Activated naive CD4-positive, alpha-beta T cell (primary cell): ENCODE measurements at places on chromosomes 7 and 10.

GRCh38 chr10:111109501-111110242 lies 32.8 kb downstream of the ADRA2A start:
- no peak for DNase-seq

DNA sequence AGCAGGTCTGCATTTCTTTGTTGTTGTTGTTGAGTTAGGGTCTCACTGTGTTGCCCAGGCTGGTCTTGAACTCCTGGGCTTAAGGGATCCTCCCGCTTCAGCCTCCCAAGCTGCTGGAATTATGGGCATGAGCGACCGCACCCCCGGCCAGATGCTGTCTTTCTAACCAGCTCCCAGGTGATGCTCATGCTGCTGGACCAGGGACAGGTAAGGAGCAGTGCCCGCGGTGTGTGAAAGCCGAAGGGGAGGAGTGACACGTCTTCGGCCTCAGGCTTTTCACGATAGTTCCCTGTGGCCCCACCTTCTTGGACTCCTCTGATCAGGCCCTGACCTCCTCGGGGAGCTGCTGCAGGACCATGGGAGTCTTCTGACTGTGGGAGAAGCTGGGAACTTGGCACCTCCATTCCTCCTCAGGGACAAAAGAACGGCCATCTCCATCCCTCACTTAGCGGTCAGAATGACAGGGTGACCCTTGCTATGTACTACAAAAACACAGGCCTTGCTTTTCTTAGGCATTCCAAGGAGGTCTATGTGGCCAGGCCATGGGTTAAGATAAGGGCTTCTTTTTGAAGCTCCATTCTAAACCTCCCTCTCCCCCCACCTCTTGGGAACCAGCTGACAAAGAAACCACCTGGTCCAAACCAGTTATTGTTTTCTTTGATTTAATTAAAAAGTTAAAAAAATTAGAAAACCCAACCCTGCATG lies 5.5 kb downstream of the SFRP5 start:
- DNase-seq = no peak

- DNase-seq = no peak
Measured at GRCh38 chr10:21083861-21084260, 186.8 kb upstream of the NEBL start.

GRCh38 chr10:77164616-77165311 lies 472.8 kb downstream of the KCNMA1 start:
- DNase-seq = no peak

- DNase-seq = no peak
Measured at GRCh38 chr10:98511876-98512275, 65.1 kb upstream of the HPS1 start.

- no peak for DNase-seq
Measured at GRCh38 chr7:98423043-98423442, 22.2 kb upstream of the BAIAP2L1 start.

DNA sequence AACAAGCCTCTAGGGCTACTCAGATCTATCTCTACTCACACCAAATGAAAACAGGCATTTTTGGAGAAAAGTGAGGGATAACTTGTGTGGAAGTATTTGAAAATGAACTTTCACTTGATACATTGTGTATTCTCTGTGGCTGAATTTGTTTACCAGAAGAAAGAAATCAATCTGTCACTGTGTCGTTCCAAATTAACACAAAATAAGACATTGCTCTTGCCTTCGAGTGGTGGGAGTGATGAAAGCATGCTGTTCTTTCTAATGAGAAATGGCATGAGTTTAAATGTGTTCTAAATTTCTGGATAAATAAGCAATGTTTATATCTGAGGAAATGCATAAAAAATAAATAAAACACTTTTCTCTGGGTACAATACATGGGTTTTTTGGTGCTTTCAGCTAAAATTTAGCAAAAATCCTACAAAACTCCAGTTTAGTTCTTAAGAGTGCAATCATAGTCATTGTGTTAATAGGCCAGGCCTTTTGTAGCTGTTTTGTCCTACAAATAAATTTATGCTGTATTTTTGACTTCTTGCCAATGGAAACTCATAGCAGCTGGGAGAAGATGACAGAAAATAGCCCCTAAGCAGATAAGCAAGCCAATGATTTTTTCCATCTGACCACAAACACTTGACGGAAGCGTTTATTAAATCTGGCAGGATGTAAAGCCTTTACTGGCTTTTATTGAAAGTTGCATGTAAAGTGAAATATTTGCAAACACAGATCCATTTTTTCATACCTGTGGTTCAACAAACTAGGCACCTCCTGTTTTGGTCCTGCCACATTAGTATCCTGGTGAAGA lies 1064.1 kb upstream of the GHITM start:
- DNase-seq = no peak

DNA sequence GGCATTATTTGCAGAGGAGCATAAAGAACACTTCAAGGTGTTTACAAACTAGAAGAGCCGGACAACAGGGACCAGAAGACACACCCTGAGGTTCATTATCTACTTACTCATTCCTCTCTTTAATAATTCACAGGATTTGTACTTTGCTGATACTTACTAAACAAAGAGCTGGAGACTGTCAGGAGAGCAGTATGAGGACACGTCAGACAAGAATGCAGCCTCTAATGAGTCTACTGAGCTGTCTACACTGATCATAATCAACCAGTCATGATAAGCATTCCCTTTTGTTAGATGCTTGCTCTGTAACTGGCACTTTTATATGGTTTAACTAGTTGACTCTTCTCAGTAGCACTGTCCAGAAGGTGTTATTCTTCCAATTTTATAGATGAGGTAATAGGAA lies 243.3 kb upstream of the CDC14C start:
- DNase-seq = no peak

- DNase-seq = no peak
Measured at GRCh38 chr7:111527545-111527944, 34.7 kb downstream of the IMMP2L start.

DNA sequence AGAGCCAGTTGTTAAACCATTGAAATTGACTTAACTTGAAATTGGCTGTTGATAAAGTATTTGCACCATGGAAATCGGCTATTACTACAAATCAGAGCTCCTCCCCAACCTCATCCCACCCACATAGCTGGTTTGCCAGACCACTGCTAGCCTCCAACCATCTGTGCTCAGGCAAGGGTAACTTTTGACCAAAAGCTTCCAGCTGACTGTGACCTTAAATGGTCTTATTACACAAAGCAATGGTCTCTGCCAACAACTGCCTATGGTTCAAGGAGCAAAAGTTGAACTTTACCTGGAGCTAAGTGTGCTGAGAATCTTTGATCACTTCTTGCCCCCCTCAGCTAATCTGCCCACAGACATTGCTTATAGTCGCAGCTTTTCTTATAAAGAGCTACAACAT lies 48.5 kb upstream of the ADRB1 start:
- no peak for DNase-seq

DNA sequence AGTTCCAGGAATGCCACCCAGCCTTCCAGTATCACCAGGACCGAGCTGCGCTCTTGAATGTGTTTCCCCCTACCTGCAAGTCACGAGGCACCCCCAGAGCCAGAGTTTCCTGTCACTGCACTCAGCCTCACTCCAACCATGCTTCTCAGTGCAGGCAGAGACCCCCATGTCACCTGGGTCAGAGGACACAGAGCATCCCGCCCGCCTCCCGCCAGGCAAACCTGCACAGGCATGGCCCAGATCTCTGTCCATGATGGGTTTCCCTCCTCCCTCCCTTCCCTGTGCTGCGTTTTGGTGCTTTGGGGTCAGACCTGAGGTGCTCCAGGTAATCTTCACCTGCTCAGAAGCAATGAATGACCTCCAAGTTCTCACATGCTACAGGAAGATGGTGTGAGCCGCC lies 3.1 kb upstream of the RET start:
- no peak for DNase-seq

DNA sequence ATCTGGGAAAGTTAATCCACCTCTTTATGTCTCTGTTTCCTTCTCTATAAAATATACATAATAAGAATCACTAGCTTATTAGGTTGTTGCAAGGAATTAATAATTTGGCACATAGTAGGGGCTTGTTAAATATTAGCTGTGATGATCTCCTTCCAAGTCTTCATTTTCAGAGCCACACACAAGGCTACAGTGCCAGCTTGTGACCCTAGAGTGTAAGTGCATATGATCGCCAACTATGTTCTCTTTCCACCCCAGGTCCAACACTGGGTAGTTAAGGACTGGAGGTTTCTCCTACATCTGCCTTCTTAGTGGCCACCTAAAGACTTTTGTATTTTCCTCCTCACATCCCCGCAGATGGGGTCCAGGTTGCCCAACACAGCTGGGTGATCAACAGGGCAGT lies 17.9 kb upstream of the ACSM6 start:
- no peak for DNase-seq

GRCh38 chr10:437698-438490 lies 251.6 kb downstream of the DIP2C start:
- no peak for DNase-seq

- DNase-seq = no peak
Measured at GRCh38 chr10:99234791-99235657, 628 bp downstream of the HPSE2 start.

GRCh38 chr7:46653848-46654247 lies 732.8 kb upstream of the IGFBP3 start:
- DNase-seq = no peak

- DNase-seq = no peak
Measured at GRCh38 chr10:24849501-24850299, 102.7 kb downstream of the PRTFDC1 start.

DNA sequence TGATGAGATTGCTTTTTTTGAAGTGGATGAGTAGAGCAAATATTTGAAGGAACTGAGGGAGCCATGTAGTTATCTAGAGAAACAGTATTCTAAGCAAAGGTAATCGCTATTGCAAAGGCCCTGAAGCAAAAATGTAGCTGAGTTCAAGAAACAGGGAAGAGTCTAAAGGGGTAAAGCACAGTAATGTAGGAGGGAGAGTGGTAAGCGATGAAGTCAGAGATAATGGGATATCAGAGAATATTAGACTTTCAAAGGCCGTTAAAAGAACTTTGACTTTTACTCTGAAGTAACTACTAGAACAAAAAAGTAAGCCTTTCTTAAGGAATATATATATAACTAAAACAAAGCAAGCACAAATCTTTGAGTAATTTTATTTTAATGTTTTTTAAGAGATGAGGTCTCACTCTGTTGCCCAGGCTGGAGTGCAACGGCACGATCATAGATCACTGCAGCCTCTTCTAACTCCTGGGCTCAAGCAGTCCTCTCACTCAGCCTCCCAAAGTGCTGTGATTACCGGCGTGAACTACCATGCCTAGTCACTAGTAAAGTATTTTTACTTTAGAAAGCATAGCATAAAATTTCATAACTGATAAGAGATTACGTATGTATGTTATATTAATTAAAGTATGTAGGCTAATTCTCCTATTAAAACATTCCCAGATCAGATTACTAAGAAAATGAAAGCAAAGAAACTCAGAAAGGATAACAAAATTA lies 61.7 kb upstream of the OIT3 start:
- DNase-seq = no peak

DNA sequence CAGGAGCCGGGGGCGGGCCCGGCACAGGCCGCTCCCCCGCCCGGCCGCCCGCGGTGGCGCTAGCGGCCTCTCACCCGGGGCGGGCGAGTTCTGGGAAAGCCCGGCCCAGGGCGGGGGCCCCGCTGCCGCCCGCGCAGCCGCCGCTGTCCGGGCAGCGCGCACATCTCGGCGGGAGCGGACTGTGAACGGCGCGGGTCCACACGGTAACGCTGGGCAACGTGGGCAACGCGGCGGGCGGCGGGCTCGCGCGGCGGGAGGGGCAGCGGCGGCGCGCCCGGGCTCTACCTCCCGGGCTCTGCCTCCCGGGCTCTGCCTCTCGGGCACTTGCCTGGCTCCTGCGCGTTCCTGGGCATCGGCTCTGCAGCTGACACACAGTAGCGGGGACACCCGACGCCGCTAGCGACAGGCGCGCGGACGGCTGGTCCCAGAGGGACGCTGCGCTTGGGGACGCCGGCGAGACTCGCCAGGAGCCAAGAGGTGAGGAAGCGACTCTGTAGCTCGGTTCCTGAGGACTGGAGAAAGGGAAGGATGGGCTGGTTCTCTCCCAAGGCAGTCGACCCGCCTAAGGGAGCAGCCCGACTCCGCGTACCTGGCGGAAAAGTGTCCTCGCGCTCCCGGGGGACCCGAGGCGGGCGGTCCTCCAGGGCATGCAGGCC lies at the start of gene PLCE1:
PLCE1 (plus strand) TSS at position 150 of the 656 bp plus-strand sequence. CDS start 37,116 bp downstream, outside the sequence.
- DNase-seq = no peak

- no peak for DNase-seq
Measured at GRCh38 chr10:132551808-132552130, 14.2 kb downstream of the INPP5A start.

DNA sequence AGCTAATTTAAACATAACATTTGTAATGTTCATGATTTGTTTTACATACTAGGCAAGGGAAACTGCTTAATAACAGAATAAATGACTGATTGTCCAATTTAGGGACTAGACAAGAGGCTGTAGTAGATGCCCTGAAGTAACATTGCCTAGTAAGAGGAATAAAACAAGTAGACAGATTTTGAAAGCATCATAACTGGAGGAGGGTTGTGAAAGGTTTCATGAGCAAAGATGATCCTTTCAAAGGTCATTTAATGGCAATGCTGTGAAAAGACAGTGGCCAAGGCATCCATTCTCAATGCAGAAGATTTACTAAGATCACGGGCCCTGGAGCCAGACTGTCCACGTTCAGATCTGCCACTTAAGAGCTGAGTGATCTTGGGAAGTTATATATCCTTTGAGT lies 44.8 kb upstream of the HHEX start:
- no peak for DNase-seq

- DNase-seq = no peak
Measured at GRCh38 chr10:63464402-63465292, 1.1 kb downstream of the JMJD1C start.

- no peak for DNase-seq
Measured at GRCh38 chr10:71266147-71266917, 52.7 kb upstream of the SLC29A3 start.

GRCh38 chr10:60816628-60817397 lies 38.5 kb downstream of the CDK1 start:
- no peak for DNase-seq

GRCh38 chr7:70063371-70063770 lies 465.1 kb downstream of the AUTS2 start:
- DNase-seq = no peak

DNA sequence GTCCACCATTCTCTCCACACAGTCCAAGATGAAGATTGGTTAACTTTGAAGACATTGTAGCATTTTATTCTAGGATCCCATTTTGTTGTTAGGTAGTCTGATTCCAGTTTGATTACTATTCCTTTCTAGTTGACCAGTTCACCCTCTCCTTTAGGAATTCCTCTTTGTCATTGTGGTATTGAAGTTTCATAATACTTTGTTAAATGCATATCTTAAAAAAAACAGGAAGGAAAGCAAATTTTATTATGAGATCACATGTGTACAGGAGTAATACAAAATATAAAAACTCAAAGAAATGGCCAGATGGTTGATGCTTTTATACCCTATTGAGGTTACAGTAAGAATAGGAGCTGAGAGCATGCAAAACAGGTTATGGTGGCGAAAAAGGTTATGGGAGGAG lies 15.5 kb upstream of the SEMA3C start:
- DNase-seq = no peak
